Upper lobe of left lung (tissue), 6 donors: ENCODE measurements at places on chromosomes 6 and 20.

GRCh38 chr6:99017150-99017549 lies 69.4 kb upstream of the FBXL4 start:
- no peaks in the 10 kb centered on the region for H3K27me3 ChIP-seq
- no peaks in the 10 kb centered on the region for H3K4me1 ChIP-seq
- no peak overlapping the region for H3K27ac ChIP-seq
- DNase-seq: no peak
- no peaks in the 10 kb centered on the region for H3K36me3 ChIP-seq

DNA sequence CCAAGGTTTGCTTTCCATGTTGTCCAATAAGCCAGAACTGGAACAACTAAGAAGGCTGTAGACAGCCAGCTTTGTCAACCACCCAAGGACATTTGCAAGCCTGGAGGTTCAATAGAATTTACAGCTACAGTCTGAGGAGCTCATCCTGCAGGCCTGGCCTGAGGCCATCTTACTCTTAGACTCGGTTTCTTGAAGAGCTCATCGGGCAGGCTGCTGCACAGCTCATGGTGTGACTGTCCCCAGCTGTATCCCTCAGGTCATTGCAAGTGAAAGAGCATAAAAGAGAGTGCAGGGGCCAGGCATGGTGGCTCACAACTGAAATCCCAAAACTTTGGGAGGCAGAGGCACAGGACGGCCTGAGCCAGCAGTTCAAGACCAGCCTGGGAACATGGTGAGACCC lies 96.9 kb upstream of the FOXQ1 start:
- no peaks in the 10 kb centered on the region for H3K36me3 ChIP-seq
- no peak for DNase-seq

- H3K4me3 ChIP-seq: no peak overlapping the region
- H3K27me3 ChIP-seq: no peaks in the 10 kb centered on the region
- peak overlapping the region; percentile 35 for H3K27ac ChIP-seq
- no peaks in the 10 kb centered on the region for H3K4me1 ChIP-seq
Measured at GRCh38 chr20:58145506-58146080, 82.9 kb downstream of the ANKRD60 start.

GRCh38 chr6:8803181-8803760 lies 367.9 kb upstream of the SLC35B3 start:
- no peak overlapping the region for H3K4me3 ChIP-seq
- H3K27ac ChIP-seq: no peak overlapping the region
- H3K4me1 ChIP-seq: no peaks in the 10 kb centered on the region
- H3K36me3 ChIP-seq: no peaks in the 10 kb centered on the region
- no peaks in the 10 kb centered on the region for H3K27me3 ChIP-seq

DNA sequence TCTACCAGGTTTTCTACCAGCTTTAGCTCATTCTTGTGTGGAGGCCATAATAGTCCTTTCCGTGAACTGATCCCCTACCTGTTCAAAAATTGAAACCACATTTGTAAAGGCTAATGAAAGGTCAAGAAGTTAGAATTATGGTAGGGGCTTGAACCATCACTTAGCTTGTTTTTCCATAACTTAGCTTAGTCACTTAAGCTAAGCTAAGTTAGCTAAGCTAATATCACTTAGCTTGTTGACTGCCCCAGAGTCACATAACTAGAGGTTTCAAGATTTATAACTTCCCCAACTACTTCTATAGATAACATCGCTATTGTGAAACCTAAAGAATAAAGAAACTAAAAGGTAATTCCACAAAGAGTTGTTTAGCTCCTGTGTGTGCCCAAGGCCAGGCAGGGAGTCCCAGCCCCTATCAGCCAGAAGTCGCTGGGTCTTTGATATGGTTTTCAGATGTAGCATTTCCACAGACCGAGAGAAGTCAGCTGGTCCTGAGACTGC lies 131.8 kb downstream of the VEGFA start:
- no peak overlapping the region for H3K4me3 ChIP-seq
- H3K36me3 ChIP-seq: no peaks in the 10 kb centered on the region
- no peak overlapping the region for H3K27ac ChIP-seq
- no peaks in the 10 kb centered on the region for H3K4me1 ChIP-seq

GRCh38 chr6:154951345-154952200 lies 43.5 kb upstream of the TIAM2 start:
- H3K27ac ChIP-seq: no peak overlapping the region
- no peak overlapping the region for H3K4me3 ChIP-seq
- H3K27me3 ChIP-seq: no peaks in the 10 kb centered on the region
- DNase-seq: no peak
- no peaks in the 10 kb centered on the region for H3K36me3 ChIP-seq
- H3K4me1 ChIP-seq: no peaks in the 10 kb centered on the region

GRCh38 chr6:36815962-36816735 lies 23.1 kb downstream of the CPNE5 start:
- H3K36me3 ChIP-seq: no peaks in the 10 kb centered on the region
- H3K4me3 ChIP-seq: no peak overlapping the region
- H3K27ac ChIP-seq: no peak overlapping the region
- no peaks in the 10 kb centered on the region for H3K4me1 ChIP-seq
- H3K27me3 ChIP-seq: no peaks in the 10 kb centered on the region
- DNase-seq: no peak

- H3K27me3 ChIP-seq: no peaks in the 10 kb centered on the region
- DNase-seq: no peak
- no peak overlapping the region for H3K27ac ChIP-seq
- H3K4me1 ChIP-seq: peaks cover 40% of the 10 kb centered on the region
Measured at GRCh38 chr6:20202699-20203302, 9.5 kb downstream of the MBOAT1 start.

DNA sequence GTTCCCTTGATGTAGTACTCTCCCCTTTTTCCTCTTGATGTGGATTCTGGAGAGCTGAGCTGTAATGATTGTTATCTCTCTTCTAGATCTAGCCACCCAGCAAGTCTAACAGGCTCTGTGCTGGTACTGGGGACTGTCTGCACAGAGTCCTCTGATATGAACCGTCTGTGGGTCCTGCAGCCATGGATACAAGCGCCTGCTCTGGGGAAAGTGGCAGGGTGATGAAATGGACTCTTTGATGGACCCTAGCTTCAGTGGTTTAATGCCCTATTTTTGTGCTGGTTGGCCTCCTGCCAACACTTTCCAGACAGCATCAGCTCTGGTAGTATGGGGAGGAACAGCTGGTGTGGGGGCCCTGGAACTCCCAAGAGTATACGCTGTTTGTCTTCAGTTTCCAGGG lies 216.3 kb downstream of the ADGRG6 start:
- no peaks in the 10 kb centered on the region for H3K27me3 ChIP-seq
- H3K4me3 ChIP-seq: no peak overlapping the region
- H3K27ac ChIP-seq: no peak overlapping the region
- peaks cover 5% of the 10 kb centered on the region for H3K4me1 ChIP-seq
- DNase-seq: no peak

GRCh38 chr6:54891536-54891935 lies 45.0 kb downstream of the FAM83B start:
- H3K4me3 ChIP-seq: no peak overlapping the region
- H3K27ac ChIP-seq: no peak overlapping the region
- H3K4me1 ChIP-seq: no peaks in the 10 kb centered on the region
- no peaks in the 10 kb centered on the region for H3K27me3 ChIP-seq
- DNase-seq: no peak

- H3K27me3 ChIP-seq: no peaks in the 10 kb centered on the region
- H3K27ac ChIP-seq: no peak overlapping the region
- DNase-seq: no peak
- no peak overlapping the region for H3K4me3 ChIP-seq
- H3K36me3 ChIP-seq: no peaks in the 10 kb centered on the region
Measured at GRCh38 chr20:51046021-51046985, 23.4 kb upstream of the KCNG1 start.

GRCh38 chr20:31580706-31581105 lies 24.4 kb upstream of the ID1 start:
- DNase-seq: no peak
- peaks cover 2% of the 10 kb centered on the region for H3K4me1 ChIP-seq
